Testis (tissue), 5 donors: ENCODE measurements at places on chromosomes 12 and 14.
A peak's percentile ranks its signal among the peaks of the same experiment; 100 is the strongest.

DNA sequence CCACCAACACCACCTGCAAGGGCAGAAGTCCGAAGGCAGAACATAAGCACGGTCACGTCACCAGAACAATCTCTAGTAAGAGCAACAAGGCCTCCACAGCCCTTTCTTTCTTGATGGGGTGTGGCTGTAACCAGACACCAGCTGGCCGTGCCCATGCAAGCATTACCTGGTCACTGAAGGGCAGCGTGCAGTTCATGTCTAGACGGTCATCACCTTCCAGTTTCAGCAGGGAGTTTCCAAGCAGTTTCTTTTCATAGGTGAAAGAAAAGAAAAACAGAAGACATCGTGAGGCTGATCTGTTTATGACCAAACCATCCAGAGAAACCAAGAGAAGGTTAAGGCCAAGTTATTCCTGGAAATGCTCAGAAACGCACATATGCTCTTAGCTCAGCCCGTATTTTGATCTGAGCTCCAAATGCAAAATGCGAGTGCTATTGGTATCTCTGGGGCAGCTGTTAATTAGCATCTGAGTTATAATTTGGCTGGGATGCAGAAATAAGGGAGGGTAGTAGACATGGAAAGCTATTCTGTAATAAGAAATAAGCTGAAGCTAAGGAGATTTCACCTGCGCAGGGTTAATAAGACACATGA lies 42.5 kb downstream of the PRKAB1 start:
- no peaks in the 10 kb centered on the region for H3K27me3 ChIP-seq
- H3K27ac ChIP-seq, result no peak overlapping the region
- H3K4me3 ChIP-seq, result no peak overlapping the region
- no peaks in the 10 kb centered on the region for H3K4me1 ChIP-seq
- H3K36me3 ChIP-seq, result no peaks in the 10 kb centered on the region
- DNase-seq, result no peak

- no peaks in the 10 kb centered on the region for H3K36me3 ChIP-seq
- H3K4me3 ChIP-seq, result no peak overlapping the region
- H3K4me1 ChIP-seq, result no peaks in the 10 kb centered on the region
- no peak for DNase-seq
- no peak overlapping the region for H3K27ac ChIP-seq
Observed at GRCh38 chr14:64960762-64961276, 11.3 kb downstream of the RAB15 start.

DNA sequence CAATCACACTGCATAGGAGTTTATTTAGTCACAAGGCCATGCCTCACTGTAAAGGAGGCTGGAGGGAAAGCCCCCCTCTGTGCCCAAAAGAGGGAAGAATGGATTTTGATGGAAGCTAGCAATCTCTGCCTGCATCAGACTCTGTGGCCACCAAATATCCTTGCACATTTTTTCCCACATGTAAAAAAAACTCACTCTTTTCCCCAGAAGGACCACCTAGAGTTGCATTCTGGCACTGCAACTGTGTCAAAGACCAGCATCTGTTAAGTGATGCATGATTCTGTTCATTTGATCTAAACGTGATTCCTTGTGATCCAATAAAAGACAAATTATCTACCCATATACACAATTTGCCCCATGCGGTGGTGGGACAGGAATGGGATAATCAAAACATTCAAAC lies 8.0 kb downstream of the RHOJ start:
- no peaks in the 10 kb centered on the region for H3K4me1 ChIP-seq
- no peaks in the 10 kb centered on the region for H3K27me3 ChIP-seq
- H3K4me3 ChIP-seq, result no peak overlapping the region
- no peak overlapping the region for H3K27ac ChIP-seq
- H3K36me3 ChIP-seq, result no peaks in the 10 kb centered on the region

DNA sequence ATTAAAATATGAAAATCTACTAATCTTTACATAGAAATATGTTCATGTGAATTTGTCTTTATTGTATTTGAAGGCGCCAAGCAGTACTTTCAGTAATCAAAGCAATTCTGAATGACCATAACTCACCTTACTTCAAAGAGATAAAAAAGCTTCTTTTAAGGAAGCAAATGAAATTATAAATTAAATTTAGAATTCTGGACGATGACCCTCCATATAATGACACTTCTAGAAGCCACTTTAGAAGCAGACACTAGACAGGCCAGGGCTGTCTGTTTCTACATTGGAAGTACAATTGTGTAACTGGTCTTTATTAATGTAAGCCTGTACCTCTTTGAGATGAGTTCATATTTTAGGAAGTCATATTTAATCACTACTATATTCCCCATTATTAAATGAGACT lies 222.9 kb downstream of the CNTN1 start:
- no peaks in the 10 kb centered on the region for H3K36me3 ChIP-seq
- DNase-seq, result no peak
- H3K27me3 ChIP-seq, result no peaks in the 10 kb centered on the region
- H3K4me1 ChIP-seq, result no peaks in the 10 kb centered on the region

DNA sequence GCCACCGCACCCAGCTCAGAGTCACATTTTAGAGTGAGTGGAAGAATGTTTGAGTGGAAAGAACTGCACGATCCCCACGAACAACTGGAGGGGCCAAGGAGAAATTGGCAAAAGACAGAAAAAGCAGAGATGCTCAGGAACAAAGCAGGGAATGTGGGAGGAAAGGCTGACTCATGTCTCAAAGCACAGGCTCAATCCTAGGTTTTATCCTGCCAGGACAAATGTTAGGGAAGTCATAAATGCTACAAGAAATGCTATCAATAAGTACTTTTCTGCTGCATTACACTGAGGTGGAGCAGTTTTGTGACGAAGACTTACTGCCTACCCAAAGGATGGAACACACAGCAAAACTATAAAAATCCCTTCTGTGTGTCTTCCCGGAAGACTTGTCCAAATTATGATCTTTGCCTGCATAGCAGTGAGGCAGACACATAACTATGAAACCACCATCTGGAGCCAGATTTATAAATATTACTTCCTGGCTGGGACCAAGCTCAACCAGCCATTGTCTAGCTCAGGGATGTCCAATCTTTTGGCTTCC lies 26.7 kb downstream of the NIN start:
- H3K4me1 ChIP-seq, result peaks cover 3% of the 10 kb centered on the region
- no peak overlapping the region for H3K4me3 ChIP-seq
- peak overlapping the region; percentile 59 for H3K27ac ChIP-seq

DNA sequence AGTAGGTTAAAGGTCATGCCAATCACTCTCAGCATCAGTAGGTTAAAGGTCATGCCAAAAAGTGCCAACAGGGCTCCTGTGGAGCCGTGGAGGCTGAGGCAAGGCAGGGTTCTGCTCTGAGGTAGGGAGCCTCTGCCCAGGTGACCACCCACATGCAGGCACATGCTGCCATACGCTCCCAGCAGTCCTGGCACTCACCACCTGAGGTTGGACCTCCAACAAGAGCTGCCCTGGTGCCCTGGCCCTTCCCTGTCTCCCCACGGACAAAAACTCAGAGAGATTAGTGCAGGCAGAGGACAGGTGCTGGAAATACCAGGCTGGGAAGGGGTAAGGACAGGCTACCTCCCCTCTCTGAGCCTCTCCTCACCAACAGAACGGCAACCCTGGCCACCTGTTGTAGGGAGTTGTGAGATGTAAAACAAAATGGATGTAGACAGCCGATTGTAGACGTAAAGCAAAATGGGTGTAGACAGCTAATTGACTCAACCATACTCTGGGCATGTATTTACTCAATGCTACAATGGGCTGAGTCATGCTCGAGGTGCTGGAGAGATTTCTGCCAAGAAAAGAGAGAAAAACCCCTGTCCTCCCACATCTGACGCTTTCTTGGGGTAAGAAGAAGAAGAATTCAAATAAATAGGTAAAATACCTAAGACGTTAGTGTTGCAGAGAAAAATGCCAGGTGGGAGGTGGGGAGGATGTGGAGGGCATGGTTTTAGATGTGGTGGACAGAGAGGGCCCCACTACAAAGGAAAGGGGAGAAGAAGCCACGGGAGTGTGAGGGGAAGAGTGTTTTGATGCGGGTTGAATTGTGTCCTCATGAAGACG lies 32.4 kb downstream of the LTBP2 start:
- H3K4me1 ChIP-seq, result peaks cover 49% of the 10 kb centered on the region
- H3K4me3 ChIP-seq, result no peak overlapping the region
- DNase-seq, result no peak
- no peaks in the 10 kb centered on the region for H3K27me3 ChIP-seq
- H3K36me3 ChIP-seq, result no peaks in the 10 kb centered on the region
- no peak overlapping the region for H3K27ac ChIP-seq

- peaks cover 4% of the 10 kb centered on the region for H3K4me1 ChIP-seq
- no peak overlapping the region for H3K27ac ChIP-seq
- H3K36me3 ChIP-seq, result no peaks in the 10 kb centered on the region
- peak; percentile 25 for DNase-seq
Observed at GRCh38 chr12:92539976-92540781, 162.6 kb upstream of the PLEKHG7 start.

GRCh38 chr12:65828711-65829339 lies 4.5 kb downstream of the HMGA2 start:
- no peak overlapping the region for H3K27ac ChIP-seq
- H3K27me3 ChIP-seq, result no peaks in the 10 kb centered on the region
- peaks cover 11% of the 10 kb centered on the region for H3K4me1 ChIP-seq
- H3K4me3 ChIP-seq, result no peak overlapping the region

- no peaks in the 10 kb centered on the region for H3K27me3 ChIP-seq
- no peak overlapping the region for H3K4me3 ChIP-seq
- no peak for DNase-seq
- peaks cover 20% of the 10 kb centered on the region for H3K4me1 ChIP-seq
- no peaks in the 10 kb centered on the region for H3K36me3 ChIP-seq
Observed at GRCh38 chr12:110050927-110051326, 2.6 kb upstream of the C12orf76 start.

DNA sequence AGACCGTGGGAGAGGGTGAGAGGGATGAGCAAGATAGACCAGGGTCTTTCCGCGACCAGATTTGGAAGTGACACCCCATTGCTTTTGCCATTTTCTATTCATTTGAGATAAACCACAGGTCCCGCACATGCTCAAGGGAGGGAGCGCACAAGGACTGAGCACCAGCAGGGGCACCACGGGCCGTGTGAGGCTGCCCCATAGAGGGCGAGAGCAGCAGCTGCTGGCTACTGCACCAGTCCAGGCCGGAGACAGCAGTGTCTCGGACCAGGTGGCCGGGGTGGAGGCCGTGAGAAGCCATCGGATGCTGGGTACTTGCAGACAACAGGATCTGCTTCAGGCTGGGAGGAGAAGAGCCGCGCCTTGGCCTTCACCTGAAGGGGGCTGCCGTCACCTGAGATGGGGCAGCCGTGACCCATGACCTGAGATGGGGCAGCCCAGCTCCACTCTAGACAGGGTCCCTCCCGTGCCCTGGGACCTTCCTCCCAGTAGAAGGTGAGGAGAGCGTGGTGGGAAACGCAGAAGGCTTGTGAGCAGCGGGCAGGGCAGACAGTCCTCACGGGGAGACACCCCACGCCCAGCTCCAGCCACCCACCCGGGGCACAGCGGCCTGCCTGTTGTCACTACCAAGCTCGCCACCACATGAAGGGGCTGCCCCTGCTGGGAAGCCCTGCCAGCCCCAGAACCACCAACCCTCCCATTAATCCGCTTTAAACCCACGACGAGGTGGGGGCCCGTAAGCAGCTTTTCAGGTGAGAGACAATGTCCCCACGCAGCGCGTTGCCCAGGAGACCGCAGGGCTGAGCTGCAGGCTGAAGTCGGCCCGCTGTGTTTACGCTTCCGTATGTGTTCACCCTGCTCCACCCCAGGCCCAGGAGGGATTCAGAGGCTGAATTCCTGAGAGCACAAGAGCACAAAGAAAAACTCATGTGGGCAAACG lies 61.7 kb upstream of the FBRSL1 start:
- DNase-seq, result no peak
- no peak overlapping the region for H3K4me3 ChIP-seq
- no peak overlapping the region for H3K27ac ChIP-seq
- H3K27me3 ChIP-seq, result no peaks in the 10 kb centered on the region
- no peaks in the 10 kb centered on the region for H3K36me3 ChIP-seq

- no peak overlapping the region for H3K27ac ChIP-seq
- no peak for DNase-seq
- no peaks in the 10 kb centered on the region for H3K36me3 ChIP-seq
- no peak overlapping the region for H3K4me3 ChIP-seq
- H3K27me3 ChIP-seq, result no peaks in the 10 kb centered on the region
Observed at GRCh38 chr14:31080484-31080883, 54.3 kb upstream of the STRN3 start.

- no peak for DNase-seq
- H3K27ac ChIP-seq, result no peak overlapping the region
- H3K36me3 ChIP-seq, result no peaks in the 10 kb centered on the region
- no peak overlapping the region for H3K4me3 ChIP-seq
- H3K4me1 ChIP-seq, result no peaks in the 10 kb centered on the region
Observed at GRCh38 chr12:3882896-3883564, 9.8 kb upstream of the PARP11 start.

- H3K4me1 ChIP-seq, result peaks cover 4% of the 10 kb centered on the region
- DNase-seq, result no peak
- no peaks in the 10 kb centered on the region for H3K27me3 ChIP-seq
- no peak overlapping the region for H3K4me3 ChIP-seq
- H3K36me3 ChIP-seq, result no peaks in the 10 kb centered on the region
Observed at GRCh38 chr14:72699443-72699842, 194.5 kb downstream of the DPF3 start.

- H3K36me3 ChIP-seq, result no peaks in the 10 kb centered on the region
- no peaks in the 10 kb centered on the region for H3K27me3 ChIP-seq
- no peak for DNase-seq
- H3K27ac ChIP-seq, result no peak overlapping the region
Observed at GRCh38 chr12:108419949-108420348, 80.8 kb upstream of the CMKLR1 start.

GRCh38 chr12:32906399-32907165 lies 10.0 kb upstream of the PKP2 start:
- H3K27ac ChIP-seq, result no peak overlapping the region
- H3K36me3 ChIP-seq, result no peaks in the 10 kb centered on the region
- no peaks in the 10 kb centered on the region for H3K27me3 ChIP-seq

DNA sequence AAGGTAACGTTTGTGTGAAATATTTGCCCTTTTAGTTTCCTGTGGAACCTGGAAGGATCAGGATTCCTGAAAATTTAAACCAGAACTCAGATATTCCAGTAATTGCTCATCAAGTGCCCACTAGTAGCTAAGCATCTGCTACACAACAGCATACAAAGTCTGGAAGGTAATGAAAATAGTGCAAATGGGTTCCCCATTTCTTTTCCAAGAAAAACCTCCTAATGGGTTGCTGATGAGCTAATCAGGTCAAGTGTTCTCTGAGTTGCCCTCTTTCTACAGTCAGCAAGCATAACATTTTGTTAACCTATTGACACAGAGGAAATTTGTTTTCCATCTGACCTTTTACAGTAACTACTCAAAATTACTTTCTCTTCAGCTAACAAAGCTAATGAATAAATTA lies 83.6 kb upstream of the PMCH start:
- H3K27ac ChIP-seq, result no peak overlapping the region
- H3K36me3 ChIP-seq, result no peaks in the 10 kb centered on the region
- no peaks in the 10 kb centered on the region for H3K4me1 ChIP-seq
